Activated CD8-positive, alpha-beta T cell treated with anti-CD3 and anti-CD28 coated beads, Interleukin-2, amount 10 ng/mL, durations not matched to agents 7 days and 5 days (primary cell): ENCODE measurements at places on chromosomes 5 and 9. TPM values are rescaled to one million over a fixed set of nuclear protein-coding genes. Genes with fewer than 3 reads are reported as not detected.

CD74 gene
- 407 TPM for total RNA-seq

SLC27A6 gene
- total RNA-seq = not detected

MRRF gene
- 39.1 TPM for total RNA-seq

SLC22A5 gene
- 2.2 TPM for total RNA-seq

FGF10 gene
- not detected for total RNA-seq

TAS2R1 gene
- not detected for total RNA-seq

CTNNAL1 gene
- 21.8 TPM for total RNA-seq

TAF7 gene
- 65.5 TPM for total RNA-seq

DMRT2 gene
- total RNA-seq = not detected

OR1L8 gene
- total RNA-seq = not detected

PITX1 gene
- not detected for total RNA-seq

AFAP1L1 gene
- total RNA-seq = not detected

MARCOL gene
- total RNA-seq = not detected

PCDHA9 gene
- not detected for total RNA-seq

PCDHGA1 gene
- total RNA-seq = not detected

CPLANE1 gene
- total RNA-seq = 7.2 TPM

TESK1 gene
- total RNA-seq = 41.6 TPM

RPL35 gene
- total RNA-seq = 1,437 TPM

LMAN2 gene
- total RNA-seq = 119 TPM
